ENCODE measurements at places on chromosomes 7 and 10.

DNA sequence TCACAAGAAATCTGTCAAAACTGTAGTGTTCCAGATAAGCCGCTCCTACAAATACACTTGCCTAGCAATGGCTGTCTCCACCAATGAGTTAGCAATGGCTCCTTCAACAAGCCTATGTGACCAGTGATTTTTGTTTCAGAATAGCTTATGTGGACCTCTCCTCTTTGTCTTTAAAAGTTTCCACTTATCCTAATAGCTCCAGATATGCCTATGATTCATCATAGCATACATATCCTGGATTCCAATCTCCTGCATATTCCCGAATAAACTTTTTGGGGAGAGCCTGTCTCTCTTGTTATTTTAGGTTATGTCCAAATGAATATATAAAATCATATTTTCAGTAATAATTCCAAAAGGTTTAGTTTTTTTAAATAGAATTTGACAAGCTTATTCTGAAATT, 510.6 kb downstream of the ARL4A start:
- DNase-seq = no peak

DNA sequence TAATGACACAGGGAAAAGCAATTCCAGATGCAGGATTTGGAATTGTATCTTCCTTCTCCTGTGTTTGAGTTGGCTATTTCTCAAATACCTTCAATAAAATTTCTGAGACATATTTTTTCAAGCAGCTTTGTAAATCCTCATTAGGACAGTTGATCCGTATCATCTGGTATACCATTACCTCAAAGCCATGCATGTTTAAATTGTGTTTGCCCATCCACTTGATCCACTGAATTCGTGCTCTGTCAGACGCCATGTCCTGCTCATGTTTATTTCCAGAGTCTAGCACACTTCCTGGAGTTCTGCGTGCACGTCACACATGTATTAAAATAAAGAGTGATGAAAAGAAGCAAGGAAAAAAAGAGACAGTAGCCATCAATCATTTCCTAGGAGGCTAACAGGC, 141.8 kb upstream of the CDC14C start:
- no peak for DNase-seq

- DNase-seq = no peak
Measured at GRCh38 chr7:156196649-156197048, 384.4 kb upstream of the SHH start.

DNA sequence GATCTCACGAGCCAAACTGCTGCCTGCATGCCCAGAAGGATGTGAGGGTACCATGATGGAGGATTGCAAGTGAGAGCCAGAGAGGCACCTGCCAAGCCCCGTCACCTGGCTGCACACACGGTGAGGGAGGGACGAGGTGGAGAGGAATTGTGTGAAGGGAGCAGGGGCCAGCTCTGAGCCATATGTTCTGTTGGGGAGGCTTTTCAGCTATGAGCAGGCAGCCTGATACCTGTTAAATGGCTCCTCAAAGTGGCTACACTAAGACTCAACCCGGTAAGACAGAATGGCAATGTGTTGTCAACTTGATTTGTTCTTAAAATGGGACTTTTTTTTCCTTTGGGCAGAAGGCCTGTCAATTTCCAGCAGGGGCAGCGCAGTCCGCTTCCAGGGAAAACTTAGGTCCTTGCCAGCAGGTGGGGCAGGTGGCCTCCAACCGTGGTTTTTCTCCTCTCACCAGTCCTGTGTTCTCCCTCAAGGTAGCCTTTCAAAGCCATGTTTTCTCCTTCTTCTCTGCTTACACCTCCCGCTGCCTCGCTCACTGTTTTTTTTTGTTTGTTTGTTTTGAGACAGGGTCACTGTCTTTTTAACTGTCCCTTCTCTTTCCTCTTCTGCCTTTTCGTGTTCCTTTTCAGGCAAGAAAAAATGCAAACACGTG, 57.7 kb upstream of the ZNRF2 start:
- no peak for DNase-seq

- no peak for DNase-seq
Measured at GRCh38 chr7:27409776-27410175, 167.2 kb downstream of the EVX1 start.

All from CD8-positive, alpha-beta memory T cell (primary cell).